ENCODE measurements at places on chromosomes 16 and 17.

DNA sequence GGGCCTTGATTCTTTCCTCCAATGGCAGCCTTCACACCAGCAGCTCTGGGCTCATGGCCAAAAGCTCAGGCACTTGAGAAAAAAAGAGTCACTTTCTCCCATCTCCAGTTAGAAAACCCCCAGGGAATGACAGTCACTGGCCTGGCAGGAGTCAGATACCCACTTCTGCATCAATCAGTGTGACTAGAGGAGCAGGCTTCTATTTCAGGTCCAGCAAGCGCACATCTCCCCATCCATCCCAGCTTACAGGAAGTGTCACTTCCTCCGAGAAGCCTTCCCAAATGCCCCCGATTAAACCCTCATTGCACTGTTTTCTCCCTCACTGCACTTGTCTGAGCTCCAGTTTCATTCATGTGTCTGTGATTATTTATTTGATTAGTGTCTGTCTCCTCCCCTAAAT lies 30.4 kb upstream of the CCL1 start:
- DNase-seq, result no peak

DNA sequence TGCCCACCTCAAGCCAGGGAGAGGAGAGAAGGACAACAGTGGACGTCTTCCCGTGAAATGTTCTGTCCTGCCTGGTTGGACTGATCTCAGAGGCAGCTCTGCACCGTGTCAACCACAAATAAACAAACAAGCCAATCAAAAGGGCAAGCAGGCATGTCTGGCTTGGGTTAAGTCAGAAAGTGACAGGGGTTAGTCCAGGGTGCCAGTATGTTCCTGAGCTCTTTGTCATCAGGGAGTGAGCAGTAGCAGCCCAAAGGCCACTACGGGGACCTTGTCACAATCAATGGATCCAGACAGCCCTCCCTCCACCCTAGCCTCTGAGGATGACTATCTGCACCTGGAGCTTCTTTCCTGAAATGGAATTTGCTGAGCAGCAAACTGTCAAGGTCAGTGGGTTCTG lies 35.0 kb downstream of the CNGB1 start:
- no peak for DNase-seq

DNA sequence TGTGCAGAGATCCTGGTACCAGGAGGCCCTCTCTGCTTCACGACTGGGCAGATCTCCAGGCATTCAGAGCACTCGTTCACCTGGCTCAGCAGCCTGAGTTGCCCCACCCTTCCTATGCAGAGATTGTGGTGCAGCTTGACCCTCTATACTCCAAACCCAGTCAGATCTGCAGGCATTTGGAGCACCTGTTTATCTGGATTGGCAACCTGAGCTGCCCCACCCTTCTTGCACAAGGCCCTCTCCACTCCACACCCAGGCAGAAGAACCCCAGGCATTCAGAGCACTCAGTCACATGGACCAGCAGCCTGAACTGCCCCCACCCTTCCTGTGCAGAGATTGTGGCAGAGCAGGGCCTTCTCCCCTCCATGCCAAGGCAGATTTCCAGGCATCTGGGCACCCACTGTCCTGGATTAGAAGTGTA lies 88.4 kb upstream of the CDH5 start:
- no peak for DNase-seq

DNA sequence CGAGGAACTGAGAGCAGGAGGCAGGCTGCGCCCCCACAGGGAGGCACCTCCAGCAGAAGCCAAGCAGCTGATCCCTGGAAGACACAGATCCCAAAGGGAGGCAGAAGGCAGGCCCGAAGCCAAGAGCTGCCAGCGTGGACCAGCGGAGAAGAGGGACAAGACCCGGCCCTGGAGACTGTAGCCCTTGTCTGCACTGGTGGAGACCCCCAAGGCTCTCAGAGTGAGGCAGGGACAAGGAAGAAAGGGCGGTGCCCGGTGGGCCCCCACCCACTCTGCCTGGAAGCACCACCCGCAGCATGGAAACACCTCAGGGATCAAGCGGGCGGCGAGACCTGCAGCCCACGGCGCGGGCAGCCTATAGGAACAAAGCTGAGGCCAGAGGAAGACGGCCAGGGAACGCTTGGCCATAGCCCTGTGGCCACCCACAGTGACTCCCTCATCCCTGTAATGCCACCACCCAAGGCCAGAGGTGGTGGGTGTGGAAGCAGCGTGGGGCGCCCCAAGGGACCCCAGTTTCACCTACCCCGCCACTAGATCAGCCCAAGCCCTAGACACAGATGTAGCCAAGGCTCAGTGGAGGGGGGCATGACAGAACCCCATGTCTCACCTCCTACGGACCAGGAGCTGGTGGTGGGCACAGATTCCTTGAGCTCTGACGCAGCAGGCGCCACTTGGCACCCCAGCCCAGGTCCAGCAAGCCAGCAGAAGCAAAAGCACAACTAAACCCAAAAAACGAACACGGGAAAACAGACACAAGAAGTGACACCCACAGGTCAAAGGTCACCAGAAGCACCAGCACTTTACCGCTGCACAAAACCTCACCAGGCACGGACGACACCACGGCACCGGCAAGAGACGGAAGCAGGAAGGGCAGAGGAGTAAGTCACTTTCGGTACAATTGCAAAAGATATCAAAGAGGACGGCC lies 2.9 kb upstream of the SIRT7 start:
- DNase-seq, result no peak

- DNase-seq, result no peak
Observed at GRCh38 chr16:89210165-89210903, 7.2 kb upstream of the ZNF778 start.

GRCh38 chr17:44205962-44206824 lies 6.5 kb upstream of the ATXN7L3 start:
- no peak for DNase-seq

DNA sequence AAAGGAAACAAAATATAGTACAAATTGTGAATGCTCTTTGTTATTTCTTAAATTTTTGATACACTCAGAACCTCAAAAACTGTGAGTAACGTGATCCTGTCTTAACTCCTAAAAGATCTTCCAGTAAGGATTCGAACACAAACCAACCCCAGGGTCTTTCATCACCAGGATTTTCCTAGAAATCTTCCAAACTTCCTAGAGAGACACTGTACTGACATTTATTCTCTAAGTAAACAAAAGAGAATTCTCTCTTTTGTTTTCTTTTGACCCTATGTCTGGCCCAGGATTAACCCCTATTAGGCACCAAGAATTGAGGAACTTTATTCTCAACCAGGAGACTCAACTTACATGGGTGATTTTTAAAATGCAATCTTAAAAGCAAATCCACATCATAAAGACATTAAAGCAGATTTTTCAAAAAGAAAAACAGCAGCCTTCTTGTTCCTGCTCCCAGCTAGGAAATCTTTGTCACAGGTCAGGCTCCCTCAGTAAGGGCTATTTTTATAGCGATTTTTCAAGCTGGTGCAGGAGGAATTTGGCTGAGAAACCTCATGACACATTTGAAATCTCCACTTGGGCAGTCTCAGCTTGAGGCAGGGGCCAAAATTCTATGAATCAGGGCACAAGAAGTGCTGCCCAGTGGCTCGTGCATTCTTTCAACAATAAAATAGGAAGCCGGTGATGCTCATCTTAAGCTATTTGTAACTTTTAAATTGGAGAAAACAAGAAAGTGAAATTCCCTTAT lies 6.2 kb upstream of the SMG1 start:
- DNase-seq, result peak; percentile 52

DNA sequence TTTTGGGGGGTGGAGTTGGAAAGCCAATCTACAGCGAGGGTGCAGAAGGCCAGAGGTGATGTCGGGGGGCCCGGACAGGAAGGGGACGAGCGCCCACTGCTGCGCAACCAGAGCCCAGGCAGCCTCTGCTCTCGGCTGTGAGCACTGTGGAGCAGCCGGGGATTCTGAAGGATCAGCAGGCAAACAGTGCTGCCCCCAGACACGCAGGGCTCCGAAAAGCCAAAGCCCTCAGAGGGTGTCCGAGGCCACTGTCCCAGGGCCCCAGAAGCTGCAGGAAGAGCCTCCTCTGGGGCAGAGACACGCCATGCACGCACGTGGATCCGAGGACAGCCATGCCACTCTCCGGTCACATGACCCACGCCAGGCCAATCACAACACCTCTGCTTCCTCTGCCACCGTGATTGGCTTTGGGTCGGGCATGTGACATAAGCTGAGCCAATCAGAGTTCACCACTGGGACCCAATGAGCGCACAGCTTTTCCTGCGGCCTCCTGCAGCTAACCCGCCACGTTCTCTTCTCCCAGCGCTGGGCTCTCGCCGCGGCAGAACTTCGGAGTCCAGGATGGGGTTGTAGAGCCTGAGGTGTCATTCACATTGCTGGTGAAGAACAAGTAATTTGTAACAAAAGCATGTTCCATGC lies 40.7 kb downstream of the ACTG1 start:
- peak; percentile 95 for DNase-seq

- peak; percentile 78 for DNase-seq
Observed at GRCh38 chr17:50037321-50038107, 18.4 kb upstream of the ITGA3 start.

DNA sequence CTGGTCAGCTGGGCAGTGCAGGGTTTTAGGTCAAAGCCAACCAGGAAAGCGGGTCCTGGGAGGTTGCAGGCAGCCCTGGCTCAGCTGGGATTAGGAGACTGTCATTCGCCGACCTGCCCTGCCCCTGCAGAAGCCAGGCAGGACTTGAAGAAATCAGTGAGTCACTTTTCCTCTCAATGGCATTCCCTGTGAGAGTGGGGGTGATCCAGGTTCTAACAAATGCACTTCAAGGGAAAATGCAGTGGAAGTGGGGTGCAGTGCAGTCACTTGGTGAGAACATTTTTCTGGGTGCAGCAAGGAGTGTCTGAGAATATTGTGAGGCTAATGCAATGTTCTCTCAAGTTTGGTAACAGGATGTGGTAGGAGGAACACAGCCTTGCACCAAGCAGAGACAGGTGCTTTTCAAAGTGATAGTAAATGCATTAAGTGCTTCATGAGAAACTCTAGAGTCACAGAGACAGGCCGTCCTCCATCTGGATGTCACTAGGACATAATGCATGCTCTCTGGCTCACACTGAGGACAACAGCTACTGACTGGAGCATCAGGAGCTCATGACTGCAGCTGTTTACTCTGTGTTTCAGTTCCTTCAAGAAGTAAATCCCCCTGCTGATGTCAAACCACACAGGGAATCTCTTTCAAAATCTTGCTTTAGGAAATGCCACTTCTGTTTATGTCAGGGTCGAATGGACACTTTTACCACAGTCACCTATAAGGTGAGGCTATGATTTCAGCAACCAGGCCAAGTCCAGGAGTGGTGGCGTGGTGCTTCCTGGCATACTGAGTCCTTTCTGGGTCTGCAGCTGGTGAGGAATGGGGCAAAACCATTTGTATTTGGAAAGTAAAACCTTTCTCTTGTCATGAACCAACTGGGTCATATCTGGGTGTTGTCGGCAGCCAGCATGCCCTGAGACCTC lies 16.7 kb downstream of the CDK5R1 start:
- DNase-seq, result peak; percentile 59

GRCh38 chr17:41065829-41066624 lies at the start of gene KRTAP2-4:
Gene KRTAP2-4, minus strand, starts transcription at chr17:41065879. Its CDS starts 34 bp downstream, at chr17:41065845.
- peak; percentile 91 for DNase-seq

DNA sequence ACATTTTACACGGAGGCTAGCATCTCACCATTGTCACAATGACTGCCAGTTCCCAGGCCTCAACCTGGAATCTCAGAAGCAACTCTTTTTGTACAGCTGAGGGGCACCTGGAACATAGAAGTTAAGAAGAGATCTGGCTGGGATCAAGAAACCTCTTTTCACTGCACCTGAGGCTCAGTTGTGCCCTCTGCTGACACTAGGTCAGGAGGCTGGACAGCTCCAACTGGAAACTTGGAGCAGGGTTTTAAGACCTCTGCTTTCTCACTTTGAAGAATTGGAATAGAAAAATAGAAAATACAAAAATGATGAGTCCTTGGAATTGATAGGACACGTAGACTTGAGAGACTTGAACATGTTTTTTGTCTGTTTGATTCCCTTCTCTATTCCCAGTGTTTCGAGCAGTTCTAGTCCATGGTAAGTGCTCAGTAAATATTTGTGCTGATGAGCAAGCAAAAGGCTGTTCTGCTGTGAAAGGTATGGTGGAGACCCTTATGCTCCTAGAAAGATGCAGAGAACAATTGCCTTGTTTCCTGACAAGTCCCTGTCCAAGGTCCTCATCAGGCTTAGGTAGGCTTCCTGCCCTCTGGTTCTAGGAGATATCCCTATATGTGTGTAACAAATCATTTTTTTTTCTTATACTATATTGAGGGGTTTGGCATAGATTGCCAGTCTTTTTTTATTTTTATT lies 13.6 kb upstream of the PPM1D start:
- DNase-seq, result no peak

GRCh38 chr16:1163567-1164055 lies 10.7 kb downstream of the CACNA1H start:
- peak; percentile 27 for DNase-seq

DNA sequence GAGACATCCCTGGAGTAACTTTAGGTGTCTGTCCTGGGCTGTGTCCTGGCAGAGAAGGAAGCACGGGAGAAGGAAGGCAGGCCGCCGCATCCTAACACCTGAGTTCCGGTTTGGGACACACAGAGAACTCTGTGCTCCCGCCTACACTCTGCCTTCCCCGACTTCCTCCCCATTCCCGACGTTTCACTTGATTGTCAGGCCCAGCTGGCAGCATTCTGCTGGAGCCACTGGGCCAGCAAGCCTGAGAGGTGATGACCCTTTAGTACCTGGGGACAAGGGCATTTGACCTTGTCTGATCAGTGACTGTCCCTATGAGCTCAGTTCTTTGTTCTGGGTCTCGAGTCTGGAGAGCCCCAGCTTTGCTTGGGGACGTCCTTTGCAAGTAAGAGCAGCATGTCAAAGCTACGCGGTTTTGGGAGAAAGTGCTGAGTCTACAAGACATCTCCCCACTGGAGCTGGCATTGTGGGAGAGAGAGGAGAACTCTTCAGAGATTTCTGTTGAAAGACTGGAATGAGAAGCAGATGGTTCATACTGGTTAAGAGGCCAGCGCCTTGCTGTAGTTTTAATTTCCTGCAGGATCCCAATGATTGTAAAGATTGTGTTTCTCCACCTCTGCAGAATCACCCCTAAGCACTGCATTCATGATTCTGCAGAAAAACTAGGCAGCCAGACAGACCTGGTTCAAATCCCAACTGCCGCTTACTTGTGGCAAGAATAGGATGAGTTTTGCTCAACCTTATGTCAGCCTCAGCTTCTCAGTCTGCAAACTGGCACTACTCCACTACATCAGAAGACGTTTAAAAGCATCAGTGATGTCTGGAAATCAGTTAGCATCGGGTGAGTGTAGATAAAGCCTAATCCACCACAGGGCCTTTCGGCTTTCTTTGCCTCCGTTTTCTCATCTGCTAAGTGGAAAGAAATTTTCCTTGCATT lies 20.6 kb downstream of the ABAT start:
- DNase-seq, result no peak

DNA sequence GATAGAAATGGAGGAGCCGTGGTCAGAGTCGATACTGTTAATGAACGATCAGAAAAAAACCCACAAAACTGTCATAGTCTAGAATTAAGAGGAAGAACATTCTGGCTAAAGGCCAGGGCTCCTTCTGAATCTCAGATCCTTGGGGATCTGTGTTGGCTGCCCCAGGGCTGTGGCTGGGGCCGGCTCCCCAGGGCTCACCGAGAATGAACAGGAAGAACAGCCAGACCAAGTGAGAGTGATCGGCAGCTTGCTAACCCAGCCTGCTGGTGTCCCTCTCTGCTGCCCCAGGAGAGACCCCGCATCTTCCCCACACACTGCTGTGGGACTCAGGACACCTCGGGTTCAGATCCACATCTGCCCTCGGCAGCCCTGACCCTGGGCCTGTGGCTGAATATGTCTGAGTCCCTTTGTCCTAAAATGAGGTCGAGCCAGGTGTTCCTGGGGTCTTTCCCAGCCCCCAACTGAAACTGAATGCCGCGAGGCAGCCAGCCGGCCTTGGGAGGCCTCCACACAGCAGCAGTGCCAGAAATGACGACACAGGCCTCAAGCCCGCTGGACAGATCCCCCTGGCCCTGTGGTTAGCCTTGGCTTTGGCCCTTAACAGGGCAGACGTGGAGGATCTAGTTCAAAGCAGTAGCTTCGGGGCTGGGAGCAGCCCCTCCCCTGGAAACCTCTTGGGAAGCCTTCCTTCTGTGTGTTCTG lies 23.9 kb upstream of the CLEC18A start:
- DNase-seq, result peak; percentile 44
